AG08396 (cell line): ENCODE measurements at places on chromosomes 5 and 9.

DNA sequence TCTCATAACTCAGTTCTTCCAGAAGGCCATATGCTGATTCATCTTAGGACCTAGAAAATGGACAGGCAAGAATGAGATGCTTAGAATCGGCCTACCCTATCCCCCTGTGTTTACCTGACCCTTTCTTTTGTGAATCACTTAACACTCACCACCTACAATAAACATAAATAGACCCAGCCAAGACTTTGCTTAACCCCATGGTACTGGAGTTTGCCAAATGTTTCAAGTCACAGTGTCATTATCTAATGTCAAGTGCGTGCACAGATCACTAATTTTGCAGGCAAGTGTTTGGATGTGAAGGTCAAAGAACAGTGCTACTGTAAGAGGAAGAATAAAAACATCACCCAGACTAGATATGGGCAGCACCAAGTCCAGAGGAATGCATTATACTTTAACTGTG is 77.5 kb downstream of the GLIS3 start:
- no peak for DNase-seq

GRCh38 chr5:143433670-143434069 is 30.2 kb upstream of the NR3C1 start:
- no peak for DNase-seq

- DNase-seq, result no peak
Measured at GRCh38 chr5:90853750-90854149, 295.2 kb downstream of the ADGRV1 start.

- DNase-seq, result peak; percentile 71
Measured at GRCh38 chr5:76402886-76403765, at the start of gene IQGAP2. IQGAP2 (plus strand) TSS chr5:76403285; CDS start chr5:76403546, 261 bp downstream.

GRCh38 chr5:176747670-176748072 is 62.7 kb upstream of the UNC5A start:
- no peak for DNase-seq

GRCh38 chr9:137064027-137064879 is 6.1 kb downstream of the SAPCD2 start:
- peak; percentile 86 for DNase-seq

DNA sequence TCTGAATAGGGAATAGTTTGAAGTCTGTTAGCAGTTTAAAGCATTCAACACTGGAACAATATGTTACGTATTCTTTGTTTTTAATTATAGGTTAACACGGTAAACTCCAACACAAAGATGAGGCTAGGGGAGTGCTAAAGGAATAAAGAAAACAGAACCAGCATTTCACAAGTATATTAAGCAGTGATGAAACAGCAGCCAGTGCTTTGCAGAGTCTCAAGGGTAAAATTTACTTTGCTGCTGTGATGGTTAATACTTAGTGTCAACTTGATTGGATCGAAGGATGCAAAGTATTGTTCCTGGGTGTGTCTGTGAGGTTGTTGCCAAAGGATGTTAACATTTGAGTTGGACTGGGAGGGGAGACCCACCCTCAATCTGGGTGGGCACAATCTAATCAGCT is 30.0 kb upstream of the GSN start:
- DNase-seq, result no peak

DNA sequence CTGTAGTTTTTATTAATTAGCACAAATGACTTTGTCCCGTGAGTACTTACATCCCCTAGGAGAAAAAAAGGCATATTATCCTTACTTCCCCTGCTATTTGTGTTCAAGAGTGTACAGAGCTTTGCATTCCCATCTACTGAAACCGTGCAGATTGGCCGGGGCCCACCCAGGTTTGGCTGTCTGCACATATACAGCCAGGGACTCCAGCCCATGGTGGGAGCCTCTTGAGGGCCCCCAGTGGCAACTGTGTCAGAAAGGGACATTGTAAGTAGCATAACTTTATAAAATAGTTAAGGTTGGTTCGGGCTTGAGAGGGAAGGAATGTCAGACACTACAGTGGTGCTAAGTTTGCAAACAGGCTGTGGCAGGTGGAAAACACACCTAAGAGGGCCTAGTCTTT is 24.7 kb downstream of the PHF2 start:
- DNase-seq, result no peak

GRCh38 chr9:91572811-91573210 is 149.2 kb upstream of the NFIL3 start:
- DNase-seq, result no peak

DNA sequence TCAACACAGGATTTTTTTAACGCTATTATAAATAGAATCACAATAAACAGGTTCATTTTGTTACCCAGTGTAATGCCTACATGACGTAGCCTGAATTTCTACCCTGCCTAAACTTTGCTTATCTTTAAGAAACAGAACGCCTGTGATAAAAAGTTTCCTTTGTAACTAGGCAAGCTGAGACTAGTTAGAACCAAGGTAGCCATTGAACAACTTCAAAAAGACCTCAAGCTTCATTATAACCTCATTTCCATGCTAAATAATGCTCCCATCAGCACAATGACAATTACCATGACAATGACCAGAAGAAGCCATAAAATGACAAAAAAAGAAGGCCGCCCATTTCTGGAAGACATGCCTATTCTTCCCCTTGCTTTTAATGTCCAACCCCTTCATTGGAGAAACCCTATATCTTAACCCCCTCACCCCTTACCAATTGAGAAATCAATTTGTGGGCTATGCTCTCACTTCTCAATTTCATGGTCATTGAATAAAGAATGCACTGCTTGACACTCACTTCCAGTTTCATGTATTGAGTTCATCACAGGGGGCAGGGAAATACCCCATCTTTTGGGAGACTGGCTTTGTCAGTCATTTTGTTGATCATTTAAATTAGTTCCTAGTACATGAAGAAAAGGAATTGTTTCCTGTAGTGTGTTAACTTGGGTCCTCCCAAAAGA is 276.8 kb downstream of the MCTP1 start:
- no peak for DNase-seq

DNA sequence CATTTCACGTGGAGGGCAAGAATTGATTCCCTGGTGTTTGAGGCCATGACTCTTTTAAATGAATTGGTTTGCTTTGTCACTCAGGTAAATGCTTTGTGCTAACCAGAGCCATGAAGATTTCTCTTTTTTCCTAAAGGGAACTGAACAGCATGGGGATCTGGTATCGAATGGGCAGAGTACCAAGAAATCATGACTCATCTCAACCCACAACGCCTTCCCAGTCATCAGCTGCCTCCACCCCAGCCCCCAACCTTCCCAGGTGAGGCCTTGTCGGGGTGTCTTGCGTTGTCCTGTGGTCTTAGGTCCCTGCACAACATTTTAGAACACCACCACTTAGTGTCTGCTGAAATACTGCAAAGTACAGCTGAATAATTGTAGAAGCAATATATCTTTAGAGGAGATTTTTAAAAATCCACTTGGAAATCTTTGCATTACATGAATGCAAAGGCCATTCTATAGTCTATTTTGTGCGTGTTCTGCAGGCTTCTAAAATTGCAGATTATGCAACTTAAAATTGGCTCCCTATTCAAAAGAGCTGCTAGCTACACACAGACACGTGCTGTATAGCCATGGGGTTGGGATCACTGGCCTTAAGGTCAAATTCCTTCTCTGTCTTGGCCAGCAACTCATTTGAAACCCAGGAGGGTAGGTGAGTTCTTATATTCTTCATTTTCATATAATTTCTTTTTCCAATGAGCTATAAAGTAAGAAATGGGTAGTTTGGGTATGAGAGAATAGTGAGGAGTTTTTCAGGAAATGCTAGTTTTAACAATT is 69.0 kb downstream of the MVB12B start:
- peak; percentile 56 for DNase-seq

GRCh38 chr9:8647824-8648223 is 848.2 kb upstream of the DMAC1 start:
- no peak for DNase-seq

- no peak for DNase-seq
Measured at GRCh38 chr9:73133022-73133651, 18.5 kb upstream of the ANXA1 start.

GRCh38 chr5:109574985-109575384 is 114.7 kb upstream of the MAN2A1 start:
- no peak for DNase-seq

- peak; percentile 73 for DNase-seq
Measured at GRCh38 chr9:134807716-134808446, 72.7 kb upstream of the FCN2 start.

DNA sequence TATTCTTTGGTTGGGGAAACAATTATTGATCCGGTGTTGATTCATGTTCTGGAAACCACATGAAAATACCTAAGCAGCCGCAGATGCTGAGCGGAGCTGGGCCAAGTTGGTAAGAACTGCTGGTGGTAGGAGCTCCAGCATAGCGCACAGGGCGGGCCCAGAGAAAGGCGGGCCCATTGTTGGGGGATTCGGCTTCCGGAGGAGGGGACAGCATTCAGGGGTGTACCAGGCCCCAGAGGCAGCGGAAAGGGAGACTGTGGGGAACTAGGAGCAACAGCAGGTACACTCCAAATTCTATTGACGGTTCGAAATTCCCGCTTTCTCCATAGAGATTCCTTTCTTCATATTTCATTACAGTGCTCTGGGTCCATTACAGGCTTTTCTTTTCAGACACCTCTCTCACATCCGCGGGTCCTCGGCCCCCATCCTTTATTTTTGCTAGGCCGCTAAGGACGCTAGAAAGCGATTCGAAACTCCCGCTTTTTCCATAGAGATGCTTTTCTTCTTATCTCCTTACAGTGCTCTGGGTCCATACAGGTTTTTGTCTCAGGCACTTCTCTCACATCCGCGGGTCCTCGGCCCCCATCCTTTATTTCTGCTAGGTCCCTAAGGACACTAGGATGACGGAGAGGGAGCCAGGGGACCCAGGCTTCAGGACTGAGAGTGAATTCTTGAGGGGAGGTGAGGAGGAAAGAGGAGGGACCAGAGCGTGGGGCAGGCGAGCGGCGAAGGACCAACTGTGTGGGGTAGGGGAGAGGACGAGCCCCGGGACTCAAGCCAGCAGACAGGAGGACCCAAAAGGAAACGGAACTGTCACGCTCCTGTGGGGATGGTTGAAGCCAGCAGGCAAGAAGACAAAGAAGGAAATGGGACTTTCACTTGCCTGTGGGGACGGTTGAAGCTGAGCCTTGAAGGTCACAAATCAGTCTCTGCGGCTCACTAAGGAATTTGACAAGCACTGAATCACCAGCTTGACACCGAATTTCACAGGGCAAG is at the start of gene CCDC152:
Gene CCDC152 (plus strand): TSS at position 213 of the 996 bp plus-strand sequence. CDS start 2,304 bp downstream, outside the sequence.
- no peak for DNase-seq

GRCh38 chr5:135025730-135026644 is 8.0 kb downstream of the PITX1 start:
- no peak for DNase-seq

DNA sequence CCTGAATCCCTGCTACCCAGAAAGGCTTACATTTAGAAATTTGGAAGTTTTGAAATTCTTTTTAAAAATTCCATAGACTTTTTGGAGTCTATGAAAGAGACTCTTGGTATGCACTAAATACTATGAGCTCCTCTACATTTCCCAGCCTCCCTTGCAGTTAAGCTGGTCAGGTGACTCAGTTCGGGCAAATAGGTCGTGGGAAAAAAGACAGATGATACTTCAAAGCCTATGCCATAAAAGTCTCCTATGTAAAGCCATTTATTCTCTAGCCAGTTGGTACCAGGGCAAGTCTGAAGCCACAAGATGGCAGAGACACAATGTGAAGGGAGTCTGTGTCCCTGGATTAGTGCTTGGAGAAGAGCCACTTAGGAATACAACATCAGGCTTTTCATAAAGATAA is 101.8 kb downstream of the BOD1 start:
- no peak for DNase-seq

GRCh38 chr5:116444373-116445295 is 130.0 kb downstream of the SEMA6A start:
- no peak for DNase-seq
